ENCODE measurements at places on chromosomes 3 and 15.

DNA sequence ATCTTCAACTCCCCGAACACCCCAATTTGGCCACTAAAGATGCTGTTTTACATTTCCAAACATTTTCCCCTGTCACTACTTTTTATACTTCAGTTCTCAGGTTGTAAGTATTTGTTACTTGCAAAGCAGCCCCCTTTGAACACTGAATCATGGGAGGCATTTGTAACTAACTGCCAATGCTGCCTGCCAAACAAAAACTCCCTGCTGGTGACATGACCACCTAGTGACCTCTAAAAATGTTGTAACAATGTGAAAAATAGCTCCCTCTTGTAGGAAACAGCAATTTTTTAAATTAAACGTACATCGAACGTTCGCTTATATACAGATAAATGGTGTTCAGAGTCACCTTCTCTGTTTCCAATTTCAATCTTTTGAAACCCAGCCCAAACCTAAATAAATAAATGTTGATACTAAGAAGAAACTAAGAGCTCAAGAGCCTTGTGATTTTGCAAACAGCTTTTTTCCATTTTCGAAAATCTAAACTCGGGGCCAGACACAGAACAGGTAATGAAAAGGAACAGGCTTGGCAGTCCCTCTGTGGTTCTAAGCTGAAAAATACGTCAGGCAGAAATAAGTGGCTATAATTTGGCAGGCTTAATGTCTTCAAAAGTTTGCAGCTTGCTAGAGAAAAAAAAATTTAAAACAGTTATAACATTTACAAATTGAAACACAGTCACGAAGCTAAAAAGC, 268.6 kb upstream of the WNT5A start:
- DNase-seq, result no peak

GRCh38 chr3:4570840-4571621, 77.9 kb downstream of the ITPR1 start:
- DNase-seq, result no peak

GRCh38 chr3:50600141-50600753, 11.3 kb downstream of the CISH start:
- DNase-seq, result no peak

DNA sequence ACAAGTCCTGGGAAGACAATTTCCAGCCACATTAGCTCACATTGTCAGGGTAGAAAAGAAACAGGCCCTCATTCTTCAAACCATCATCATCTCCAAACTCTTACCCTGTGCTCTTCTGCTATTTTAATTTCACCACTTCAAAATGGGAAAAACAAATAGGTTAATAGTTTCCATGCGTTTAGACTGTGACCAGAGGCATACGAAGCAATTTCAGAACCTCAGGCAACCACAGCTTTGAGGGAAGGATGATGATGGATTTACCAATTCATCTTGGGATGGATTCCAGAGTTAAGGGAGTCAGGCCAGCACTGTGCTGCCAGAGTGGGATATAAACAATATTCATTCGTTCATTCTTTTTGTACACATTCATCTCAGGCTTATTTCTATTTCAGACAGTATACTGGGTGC, 307.8 kb upstream of the TPRG1 start:
- DNase-seq, result no peak

DNA sequence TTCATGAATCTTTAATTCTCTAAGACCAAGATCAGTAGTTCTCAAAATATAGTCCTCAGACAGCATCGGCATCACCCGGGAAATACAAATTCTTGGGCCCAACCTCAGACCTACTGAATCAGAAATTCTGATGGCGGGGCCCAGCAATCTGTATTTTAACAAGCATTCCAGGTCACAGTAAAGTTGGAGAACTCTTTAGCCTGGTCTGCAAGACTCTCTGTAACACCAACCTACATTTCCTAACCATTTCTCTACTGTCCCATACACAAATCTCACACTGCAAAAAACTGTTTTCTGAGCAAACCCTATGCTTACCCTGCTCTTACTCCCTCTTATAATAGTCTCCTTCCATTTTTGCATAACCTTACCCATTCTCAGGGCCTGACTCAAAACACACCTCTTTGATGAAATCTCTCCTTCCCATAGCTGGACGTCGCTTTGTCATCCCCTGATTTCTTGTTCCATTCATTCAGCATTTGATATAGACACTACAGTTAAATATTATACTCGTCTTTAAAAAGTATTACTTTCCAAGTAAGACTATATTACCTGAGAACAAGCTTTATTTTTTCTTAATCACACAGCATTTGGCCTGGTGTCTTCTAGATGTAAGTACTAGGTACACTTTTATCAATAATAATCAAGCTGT, 83.3 kb upstream of the MYO5C start:
- DNase-seq, result no peak

GRCh38 chr3:60579734-60580133, 671.5 kb downstream of the FHIT start:
- no peak for DNase-seq

- DNase-seq, result no peak
These were observed 945.6 kb upstream of the GBE1 start for GRCh38 chr3:82707035-82707434.

DNA sequence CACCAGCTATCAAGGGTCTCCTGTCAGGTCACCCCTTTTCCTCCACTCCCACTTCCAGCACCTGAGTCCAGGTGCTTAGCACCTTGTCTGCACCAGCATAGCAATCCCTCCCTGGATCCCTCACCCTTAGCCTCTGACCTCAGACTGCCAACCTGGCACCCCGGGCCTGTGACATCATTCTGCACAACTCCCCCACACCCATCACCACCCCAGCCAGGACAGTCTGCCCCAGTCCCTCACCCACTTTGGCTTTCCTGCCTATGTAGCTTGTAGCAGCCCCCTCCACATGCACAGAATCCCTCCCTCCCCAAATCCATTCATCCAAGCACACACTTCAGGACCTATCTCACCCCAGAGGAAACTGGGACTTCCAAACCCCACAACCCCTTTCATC, 819 bp upstream of the PLXNB1 start:
- no peak for DNase-seq

DNA sequence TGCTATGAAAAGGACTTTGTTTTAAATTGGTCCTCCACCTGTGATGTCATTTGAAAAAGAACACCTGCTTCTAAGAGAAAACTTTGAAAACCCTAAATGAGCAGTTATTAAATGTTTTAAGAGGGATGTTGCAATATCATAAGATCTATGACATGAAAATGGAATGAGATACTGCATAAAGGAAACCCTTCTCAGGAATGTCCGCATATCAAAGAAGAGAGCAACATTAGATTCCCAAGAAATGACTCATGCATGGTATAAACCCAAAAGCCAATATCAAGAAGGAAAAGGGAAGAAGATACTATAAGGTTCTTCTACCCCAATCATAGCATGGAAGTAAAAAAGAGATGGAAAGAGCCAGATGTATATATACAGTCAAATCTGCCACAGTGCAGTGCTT, 627.5 kb upstream of the LMCD1 start:
- no peak for DNase-seq

DNA sequence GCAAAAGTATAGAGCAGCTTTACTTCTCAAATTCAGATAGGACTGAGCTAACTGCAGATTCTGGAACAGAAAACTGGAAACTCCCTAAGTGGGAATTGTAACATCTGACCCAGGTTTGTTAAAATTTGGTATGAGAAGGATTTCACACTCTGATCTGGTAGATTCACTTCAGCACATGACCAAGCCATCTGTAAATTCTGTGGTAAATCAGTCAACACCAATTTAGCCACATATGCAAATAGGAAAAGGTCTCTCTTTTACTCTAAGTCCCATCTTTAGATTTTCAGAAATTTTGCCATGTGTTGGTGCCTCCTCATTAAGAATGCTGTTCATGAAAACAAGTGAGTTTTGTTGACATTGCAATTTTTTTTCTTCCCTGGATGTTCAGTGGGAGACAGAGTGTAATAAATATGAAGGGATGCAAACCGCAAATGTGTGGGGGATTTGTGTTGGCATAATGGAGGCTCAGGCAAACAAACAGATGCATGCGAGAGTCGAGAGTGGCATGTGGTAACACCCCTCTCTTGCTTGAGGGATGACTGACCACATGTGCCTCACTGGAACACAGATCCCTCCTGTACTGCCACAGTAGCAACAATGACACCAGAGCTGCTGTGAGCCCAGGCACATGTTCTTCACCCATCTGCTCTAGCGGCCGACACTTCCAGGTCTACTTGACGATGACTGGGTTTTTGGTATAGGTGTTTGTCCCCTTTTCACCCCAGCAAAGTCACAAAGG, 146.6 kb downstream of the FEZF2 start:
- no peak for DNase-seq

GRCh38 chr15:98723195-98723594, 74.9 kb downstream of the IGF1R start:
- DNase-seq, result no peak

DNA sequence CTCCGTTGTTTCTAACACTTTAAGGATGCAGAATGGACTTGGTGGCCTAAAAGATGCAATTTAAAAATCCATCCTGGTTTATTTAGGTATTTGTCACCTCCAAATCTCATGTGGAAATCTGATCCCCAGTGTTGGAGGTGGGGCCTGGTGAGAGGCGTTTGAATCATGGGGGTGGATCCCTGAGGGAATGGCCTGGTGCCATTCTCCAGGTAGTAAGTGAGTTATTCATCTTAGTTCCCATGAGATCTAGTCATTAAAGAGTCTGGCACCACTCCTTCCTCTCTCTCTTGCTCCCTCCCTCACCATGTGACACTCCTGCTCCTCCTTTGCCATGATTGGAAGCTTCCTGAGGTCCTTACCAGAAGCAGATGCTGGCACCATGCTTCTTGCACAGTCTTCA, 339.1 kb downstream of the NTRK3 start:
- DNase-seq, result no peak

DNA sequence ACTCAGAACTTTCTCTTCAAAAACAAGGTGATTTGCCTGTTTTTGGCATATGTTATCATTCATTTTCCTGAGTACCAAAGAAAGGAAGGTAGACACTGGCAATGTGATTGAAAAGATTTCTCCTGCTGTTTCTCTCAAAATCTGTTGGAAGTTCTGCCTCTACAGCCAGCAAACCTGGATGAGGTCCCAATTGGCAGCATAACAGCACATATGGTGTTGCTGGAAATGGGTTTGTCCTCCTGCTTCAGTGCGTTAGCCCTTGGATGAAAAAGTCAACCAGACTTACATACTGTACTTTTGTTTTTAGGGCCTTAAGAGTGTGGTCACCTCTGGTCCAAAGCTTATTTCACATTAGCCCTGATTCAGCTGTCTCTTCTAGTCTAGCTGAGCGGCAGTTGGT, 237.6 kb upstream of the MME start:
- DNase-seq, result no peak

DNA sequence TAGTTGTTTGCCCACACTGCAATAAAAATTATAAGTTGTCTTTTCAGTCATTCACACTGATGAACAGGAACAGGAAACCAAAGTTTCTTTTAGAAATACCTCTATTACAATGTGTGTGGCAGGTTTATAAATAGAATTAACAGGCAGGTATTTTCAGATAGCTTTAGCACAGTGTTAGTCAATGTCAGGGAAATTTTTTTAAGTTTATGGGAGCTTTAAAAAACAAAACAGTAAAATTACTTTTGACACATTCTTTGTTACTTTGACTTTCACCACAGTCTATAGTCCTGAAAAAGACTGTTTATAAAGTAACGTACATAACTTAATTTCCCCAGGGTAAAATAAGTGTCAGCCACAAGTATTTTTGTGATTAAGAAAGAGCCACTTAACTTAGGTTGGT, 38.1 kb downstream of the SERPINI1 start:
- DNase-seq, result no peak

DNA sequence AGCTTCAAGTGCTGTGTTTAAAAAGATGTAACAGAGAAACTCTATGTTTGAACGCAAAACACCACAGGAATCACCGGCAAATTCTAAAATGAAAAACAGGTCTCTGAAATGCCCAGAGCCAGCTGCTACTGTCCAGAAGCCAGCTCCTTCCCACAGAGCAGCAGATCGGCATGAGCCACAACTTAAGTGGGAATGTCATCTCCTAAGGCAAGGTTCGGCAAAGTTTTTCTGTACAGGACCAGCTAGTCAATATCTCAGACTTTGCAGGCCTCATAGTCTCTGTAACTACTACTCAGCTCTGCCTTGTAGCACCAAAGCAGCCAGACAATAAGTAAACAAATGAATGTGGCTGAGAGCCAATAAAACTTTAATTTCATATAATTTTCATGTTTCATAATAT, 4.9 kb downstream of the PLOD2 start:
- DNase-seq, result no peak

DNA sequence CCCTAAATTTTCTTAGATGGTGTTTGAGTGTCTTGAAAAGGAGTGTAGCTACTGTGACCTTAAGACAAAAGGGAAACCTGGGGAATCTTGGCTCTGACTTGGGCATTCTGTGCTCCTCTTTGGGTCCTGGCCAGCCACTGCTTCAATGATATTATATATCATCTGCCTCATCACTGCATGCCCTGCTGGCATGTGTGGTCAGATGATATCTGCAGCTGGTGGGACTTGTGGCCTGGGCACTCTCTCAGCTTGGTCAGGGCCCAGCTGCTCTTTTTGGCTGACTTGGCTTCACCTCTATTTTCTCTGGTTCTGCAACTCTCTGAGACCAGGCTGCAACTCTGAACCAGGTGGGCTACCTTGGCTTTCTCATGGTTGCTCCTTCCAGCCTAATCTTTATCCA, 446.1 kb upstream of the RARB start:
- no peak for DNase-seq

DNA sequence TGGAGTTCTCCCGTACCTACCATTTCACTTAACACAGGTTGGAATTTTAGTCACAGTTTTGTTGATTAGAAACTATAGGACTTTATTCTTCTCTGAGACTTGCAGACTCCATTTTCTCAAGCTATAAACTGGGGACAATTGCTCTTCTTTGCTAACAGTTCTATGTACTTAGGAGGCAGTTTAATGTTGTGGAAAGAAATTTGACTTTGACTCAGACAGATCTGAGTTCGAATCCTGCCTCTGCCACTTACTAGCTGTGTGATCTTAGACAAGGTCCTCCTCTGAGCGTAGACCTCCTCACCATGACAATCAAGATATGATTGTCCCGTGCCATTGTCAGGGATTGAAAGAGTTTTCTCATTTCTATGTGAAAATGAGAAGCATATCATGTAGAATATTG, 196.4 kb upstream of the HES1 start:
- no peak for DNase-seq

DNA sequence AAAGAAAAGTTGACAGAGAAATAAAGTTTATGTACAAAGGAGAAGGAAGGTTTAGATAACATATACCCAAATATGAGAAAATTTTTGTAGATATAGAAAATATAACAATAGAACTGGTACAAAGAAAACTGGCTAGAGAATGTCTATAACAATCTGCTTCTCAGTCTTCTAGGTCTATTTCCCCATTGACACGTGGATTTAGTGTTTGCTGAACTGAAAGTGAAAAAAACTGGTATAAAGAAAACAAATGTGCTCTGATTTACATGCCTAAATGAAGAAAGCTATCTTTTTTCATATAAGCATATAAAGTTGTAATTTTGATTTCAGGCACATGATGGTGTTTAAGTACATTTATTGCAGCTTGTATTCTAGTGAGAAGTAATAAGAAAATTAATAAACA, 9.8 kb downstream of the KCNMB2 start:
- DNase-seq, result no peak

All from NCI-H526 (cell line).